Activated CD4-positive, alpha-beta T cell treated with anti-CD3 and anti-CD28 coated beads for 36 hours (primary cell): ENCODE measurements at places on chromosomes 3 and 15.

- no peak for DNase-seq
Observed at GRCh38 chr15:53548236-53548635, 211.2 kb downstream of the WDR72 start.

- DNase-seq: no peak
Observed at GRCh38 chr3:60046210-60046609, 996.4 kb upstream of the CFAP20DC start.

- DNase-seq: peak; percentile 83
Observed at GRCh38 chr3:152471814-152472671, 203.3 kb downstream of the MBNL1 start.

GRCh38 chr3:59798372-59799086 is 748.7 kb upstream of the CFAP20DC start:
- DNase-seq: no peak

DNA sequence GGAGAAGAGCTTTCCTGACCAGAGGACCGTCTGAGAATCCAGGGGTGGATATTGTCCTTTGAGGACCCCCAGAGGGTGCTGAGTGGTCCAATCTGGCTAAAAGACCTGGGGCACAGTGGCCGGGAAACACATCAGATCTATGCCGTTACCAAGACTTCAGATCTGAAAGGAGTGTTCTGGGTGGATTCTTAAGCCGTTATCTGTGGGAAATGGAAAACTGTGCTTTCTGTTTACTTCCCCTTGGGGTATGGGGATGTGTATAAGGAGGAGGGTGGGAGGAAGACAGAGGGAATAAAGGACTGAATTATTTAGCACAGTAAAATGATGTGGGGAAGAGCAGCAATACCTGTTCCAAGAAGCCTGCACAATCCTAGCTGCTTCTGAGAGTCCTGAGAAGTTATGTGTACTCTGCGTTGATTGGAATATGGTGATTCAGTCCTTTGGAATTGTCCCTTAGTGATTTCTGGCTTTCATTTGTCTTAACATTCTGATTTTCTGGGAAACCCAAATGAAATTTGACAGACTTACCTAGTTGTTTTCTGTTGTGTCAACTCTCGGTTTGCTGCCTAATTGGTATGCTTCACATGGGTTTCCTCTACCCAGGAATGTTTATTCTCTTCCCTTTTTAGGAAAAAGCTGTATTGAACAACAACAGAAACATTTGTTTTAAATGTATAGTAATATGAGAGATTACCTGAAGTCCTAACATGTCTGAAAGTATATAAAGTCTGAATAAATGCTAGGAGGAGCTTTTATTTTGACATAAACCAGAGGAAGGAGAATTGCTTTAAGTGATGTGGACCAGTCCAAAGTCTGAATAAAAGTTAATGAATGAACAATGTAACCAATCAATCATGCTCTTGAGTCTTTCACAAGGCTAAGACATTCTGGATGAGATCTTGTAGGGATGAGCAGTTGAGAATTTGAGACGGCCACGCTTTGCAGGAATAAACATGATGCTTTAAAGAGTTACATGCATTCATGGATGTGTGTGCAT is 427.1 kb upstream of the C2CD4B start:
- DNase-seq: no peak

- no peak for DNase-seq
Observed at GRCh38 chr3:17505856-17506255, 236.6 kb downstream of the TBC1D5 start.

- no peak for DNase-seq
Observed at GRCh38 chr3:79960594-79960993, 192.8 kb upstream of the ROBO1 start.

DNA sequence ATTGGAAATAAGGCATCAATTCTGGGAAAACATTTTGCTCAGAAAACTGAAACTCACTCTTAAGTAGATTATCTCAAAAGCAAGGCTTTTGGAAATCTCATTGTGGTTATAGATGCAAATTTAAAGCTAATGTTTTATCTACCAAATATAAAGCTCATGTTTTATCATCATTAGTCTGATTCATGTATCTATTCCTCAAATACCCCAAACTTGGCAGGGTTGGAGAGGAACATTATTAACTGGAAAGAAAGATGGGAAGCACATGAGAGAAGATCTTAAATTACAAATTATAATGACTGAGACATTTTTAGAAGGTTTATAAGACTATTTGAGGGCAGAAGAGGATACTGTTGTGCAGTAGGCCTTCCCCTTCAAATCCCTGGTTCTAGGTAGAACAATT is 137.3 kb upstream of the TGFBR2 start:
- DNase-seq: no peak

- no peak for DNase-seq
Observed at GRCh38 chr15:66180531-66181097, 72.9 kb downstream of the MEGF11 start.

- no peak for DNase-seq
Observed at GRCh38 chr15:42031198-42031915, 10.5 kb upstream of the PLA2G4E start.

DNA sequence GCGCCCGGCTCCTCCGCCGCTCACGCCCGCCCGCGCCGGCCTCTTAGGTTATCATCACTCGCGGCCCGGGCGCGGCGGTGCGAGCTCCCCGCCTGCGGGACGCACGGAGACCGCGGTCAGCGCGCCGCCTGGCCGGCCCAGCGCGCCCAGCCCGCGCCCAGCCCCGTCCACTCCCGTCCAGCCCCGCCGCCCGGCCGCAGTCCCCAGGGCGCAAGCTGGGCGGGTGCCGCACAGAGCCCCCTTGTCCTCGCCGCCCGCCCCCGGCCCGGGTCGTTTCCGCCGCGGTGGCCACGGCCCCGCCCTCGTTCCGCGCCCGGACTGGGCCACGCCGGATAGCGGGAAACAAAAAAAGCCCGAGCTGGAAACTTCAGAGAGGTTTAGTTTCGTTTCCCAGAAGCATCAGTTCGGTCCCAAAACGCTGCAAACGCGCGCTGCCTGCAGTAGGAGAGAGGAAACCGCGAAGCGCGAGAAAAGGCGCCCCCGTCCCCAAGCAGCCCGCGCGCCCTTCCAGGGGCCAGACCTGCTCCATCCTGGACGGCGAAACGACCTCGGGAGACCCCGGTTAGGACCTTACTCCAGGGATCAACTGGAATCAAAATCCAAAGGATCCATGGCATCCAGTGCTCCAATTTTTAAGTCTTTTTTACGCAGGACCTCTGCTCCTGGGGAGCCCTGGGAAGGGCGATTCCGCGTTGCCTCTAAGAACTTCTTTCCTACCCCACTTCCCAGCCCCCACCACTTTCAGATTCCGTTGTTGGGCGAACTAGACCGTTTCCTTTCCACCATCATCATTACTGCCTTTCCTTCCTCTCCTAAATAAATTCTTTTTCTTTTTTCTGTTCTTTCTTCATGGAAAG is at the start of gene ATP10A:
Gene ATP10A (minus strand): TSS at position 217 of the 857 bp plus-strand sequence. CDS start 231 bp downstream, outside the sequence.
- peak; percentile 72 for DNase-seq

DNA sequence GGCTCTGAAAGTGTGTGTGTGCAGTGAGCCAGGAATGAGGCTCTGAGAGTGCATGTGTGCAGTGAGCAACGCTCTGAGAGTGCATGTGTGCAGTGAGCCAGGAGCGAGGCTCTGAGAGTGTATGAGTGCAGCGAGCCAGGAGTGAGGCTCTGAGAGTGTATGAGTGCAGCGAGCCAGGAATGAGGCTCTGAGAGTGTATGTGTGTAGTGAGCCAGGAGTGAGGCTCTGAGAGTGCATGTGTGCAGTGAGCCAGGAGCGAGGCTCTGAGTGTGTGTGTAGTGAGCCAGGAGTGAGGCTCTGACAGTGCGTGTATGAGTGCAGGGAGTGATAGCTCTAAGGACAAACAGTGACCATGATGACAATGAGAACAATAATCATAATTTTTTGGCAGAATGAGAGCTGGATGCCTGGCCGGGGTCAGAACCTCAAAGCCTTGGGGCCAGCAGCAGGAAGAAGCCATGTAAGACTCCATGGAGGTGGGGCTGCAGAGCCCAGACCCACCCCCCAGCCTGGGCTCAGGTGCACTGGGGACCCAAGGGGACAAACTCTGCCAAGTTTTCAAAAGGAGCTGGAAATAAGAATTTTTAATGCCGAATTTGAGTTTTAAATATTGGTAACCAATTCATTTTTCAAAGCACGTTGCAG is 85.7 kb upstream of the PRR20G start:
- DNase-seq: no peak

- no peak for DNase-seq
Observed at GRCh38 chr3:15754047-15754446, 43.7 kb downstream of the ANKRD28 start.

DNA sequence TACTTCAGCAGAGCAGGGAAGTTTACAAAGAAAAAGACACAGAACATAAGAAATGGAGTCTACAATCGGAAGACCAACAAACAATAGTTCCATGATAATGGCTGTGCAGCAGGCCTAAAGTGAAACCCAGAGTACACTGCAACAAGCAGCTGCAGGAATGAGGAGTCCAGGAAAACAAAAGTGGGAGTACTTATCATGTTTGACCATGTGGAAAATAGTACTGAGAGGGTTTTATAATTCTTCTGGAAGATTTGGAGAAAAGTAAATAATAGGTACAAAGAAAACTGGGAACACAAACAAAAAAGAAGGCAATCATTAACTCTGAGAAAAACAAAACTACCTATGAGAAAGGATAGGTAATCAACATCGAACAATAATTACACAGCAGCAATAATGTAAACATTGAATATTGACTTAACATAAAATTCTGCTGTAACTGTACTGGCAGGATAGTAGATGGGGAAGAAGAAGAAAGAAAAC is 87.5 kb downstream of the NEK10 start:
- DNase-seq: no peak

DNA sequence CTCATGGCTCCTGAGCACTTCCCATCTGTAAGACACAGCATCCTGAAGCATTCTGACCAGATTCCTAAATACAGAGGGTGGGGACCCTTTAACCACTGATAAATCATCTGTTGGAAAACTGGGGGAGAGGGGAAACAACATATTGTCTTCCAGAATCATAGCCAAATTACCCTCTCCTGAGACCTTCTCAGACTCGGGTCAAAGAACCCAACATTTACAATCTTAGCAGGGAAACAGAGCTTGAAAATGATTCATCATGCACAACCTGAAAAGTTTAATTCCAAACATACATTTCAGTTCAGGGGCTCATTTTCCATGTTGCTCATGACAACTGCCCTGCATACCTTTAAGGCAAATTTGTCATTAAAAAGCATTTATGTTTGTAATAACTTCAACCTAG is 48.5 kb upstream of the TSPAN3 start:
- DNase-seq: no peak

GRCh38 chr3:136018876-136019275 is 53.3 kb downstream of the PPP2R3A start:
- DNase-seq: no peak

DNA sequence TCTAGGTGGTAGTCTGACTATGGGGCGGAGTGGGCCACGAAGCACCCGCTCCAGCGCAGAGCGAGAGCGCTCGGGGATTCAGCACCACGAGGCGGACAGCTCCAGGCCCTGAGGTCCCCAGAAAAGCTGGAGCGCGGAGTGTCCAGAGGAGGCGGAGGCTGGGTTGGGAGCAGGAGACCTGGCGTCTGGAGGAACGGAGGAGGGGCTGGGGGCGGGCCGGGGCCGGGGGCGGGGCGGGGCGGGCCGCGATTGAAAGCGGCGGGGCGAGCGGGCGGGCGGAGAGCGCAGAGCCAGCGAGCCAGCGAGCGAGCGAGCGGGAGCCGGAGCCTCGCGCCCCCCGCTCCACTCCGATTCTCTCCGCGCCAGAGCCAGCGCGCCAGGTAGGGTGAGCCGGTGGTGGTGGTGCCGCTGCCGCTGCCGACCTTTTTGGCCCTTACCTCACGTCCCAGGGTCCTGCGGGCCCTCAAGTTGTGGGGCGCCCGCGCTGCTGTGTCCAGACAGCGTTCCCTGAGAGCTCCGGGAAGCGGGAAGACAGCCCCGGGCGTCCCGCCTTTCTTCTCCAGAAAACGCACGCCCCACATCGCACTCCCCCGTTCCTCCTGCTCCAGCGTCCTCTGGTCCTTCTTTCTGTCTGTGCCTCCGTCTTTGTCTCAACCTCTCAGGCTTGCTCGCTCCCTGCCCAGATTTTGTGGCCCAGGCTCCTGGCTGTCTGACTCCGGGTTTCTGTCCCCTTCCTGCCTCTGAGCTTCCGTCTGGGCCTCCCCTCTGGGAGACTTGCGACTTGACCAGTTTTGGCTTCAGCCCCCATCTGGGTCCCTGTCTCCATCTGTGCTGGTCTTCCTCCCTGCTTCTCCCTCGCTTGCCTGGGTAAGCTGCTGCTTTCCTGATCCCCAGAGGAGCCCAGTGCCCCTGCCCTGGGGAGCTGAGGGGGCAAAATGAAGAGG is at the start of gene GRM2:
Gene GRM2 (plus strand): TSS at position 281 of the 944 bp plus-strand sequence. CDS start 1,916 bp downstream, outside the sequence.
- peak; percentile 66 for DNase-seq

DNA sequence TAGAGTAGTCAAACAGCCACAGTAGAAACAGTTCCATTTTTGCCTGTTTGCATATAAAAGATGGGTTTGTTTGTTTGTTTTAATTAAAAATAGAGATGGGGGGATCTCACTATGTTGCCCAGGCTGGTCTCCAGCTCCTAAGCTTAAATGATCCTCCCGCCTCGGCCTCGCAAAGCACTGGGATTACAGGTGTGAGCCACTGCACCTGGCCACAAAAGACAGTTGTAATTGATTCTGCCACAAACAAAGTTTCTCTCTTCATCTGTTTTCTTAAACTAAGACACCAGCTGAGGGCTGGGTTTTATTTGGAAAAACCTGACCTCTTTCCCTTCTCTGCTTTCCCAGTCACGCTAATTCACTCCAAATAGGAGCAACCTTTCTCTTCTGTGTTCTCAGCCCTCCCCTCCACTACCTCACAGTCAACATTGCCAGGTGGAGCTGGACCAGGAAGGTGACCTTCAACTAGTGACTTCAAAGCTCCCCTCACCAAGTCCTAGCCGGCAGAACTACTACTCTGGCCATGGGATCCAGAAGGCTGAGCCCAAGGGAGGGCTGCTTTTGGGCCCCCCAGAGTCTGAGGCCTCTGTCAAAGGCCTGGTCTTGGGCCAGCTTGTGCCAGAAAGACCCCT is 1.5 kb upstream of the IDH2 start:
- no peak for DNase-seq
